Left lobe of liver (tissue), 2 donors: ENCODE measurements at places on chromosomes 5 and 9. TPM values are rescaled to one million over a fixed set of nuclear protein-coding genes. Genes with fewer than 3 reads are reported as not detected.

NOL6 gene
- total RNA-seq, result 15.3 TPM

DNA sequence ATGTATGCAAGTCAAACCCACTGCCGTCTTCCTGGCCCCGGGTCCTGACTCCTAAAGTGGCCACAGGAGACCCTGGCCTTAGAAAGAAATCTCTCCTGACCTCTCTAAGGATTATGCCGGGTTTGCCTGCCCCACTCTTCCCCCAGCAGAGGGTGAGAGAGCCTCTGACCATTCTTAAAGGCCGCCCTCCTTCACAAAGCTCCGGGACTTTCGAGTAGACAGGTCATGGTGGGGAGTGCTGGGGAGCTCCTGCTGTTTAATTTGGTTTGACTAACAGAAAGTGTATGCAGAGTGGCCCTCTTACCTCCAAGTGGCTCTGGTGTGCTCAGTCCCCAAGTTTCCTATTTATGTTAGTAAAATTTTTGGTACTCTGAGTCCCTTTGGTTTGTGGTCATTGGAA, 111.8 kb downstream of the LRRC70 start:
- no peak for DNase-seq

GABRA6 gene
- not detected for total RNA-seq

BARHL1 gene
- not detected for total RNA-seq

- DNase-seq, result no peak
These were observed 1025.4 kb upstream of the ACO1 start for GRCh38 chr9:31359071-31359470.

GRCh38 chr9:121744002-121744686, 92.7 kb downstream of the DAB2IP start:
- DNase-seq, result peak; percentile 78

PAX5 gene
- total RNA-seq, result 0.05 TPM

DNA sequence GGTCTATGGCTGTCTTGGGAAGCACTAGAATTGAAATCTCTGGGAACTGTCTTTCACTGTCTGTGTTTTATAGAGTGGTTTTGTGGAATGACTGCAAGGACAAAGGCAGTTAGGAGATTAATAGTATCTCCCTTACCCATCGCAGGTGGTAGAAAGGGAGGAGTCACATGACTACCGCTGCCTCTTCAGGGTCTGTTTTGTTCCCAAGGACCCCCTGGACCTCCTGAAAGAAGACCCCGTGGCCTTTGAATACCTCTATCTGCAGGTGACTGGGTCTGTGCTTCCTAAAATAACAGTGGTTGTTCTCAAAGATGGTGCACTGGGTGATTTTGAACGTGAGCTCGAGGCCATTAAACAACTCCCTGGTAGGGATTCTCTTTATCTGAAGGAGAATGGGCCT, 22.8 kb upstream of the TRMT10B start:
- no peak for DNase-seq

- peak; percentile 62 for DNase-seq
These were observed 297.3 kb downstream of the NR3C1 start for GRCh38 chr5:143106174-143106573.

- DNase-seq, result no peak
These were observed 364.1 kb downstream of the TMEM38B start for GRCh38 chr9:106058460-106058859.

PCDHGA7 gene
- 0.33 TPM for total RNA-seq

RNF224 gene
- not detected for total RNA-seq

- no peak for DNase-seq
These were observed 2.9 kb upstream of the ICE1 start for GRCh38 chr5:5419291-5420210.

OSMR gene
- 4.4 TPM for total RNA-seq

DNA sequence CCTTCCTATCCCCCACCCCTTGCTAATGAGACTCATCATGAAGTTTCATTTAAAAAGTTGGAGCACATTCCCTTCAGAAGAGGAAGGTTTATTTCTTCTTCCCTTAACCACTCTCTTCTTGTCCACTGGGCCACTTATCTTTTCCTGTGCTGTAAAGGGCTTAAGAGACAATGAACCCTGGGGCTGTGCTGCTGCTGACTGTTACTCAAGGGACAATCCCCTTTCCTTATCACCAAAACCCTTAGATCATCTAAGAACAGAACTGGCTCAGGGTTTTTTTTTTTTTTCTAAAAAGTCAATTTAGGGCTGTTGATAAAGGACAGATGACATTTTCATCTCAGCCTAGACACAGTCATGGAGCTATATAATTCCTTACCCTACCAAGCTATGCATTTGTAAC, 29.6 kb downstream of the CAPSL start:
- DNase-seq, result no peak

GRCh38 chr5:146111409-146111808, 6.0 kb upstream of the PLAC8L1 start:
- no peak for DNase-seq

GRCh38 chr5:118321081-118321480, 667.3 kb downstream of the DTWD2 start:
- DNase-seq, result no peak

- DNase-seq, result no peak
These were observed 25.1 kb upstream of the UBE2QL1 start for GRCh38 chr5:6423327-6424109.

DNA sequence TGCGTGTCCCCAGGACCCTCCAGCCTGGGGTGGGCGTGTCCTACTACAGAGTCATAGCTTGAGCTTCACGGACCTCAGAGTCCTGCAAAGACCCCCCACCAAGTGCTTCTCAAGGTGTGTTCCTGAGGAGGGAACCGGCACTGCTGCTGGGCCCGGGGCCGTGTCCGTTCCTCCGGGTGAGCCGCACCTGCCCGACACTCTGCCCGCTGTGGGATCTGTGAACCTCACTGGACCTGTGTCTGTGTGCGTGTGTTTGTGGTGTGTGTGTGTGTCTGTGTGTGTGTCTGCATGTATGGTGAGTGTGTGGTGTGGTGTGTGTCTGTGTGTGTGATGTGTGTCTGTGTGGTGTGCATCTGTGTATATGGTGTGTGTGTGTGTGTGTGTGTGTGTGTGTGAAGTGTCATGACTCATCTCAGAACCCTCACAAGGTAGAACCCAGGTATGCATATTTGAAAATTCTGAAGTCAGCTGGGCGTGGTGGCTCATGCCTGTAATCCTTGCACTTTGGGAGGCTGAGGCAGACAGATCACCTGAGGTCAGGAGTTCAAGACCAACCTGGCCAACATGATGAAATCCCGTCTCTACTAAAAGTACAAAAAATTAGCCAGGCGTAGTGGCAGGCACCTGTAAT, 40.9 kb upstream of the RXRA start:
- no peak for DNase-seq

DNA sequence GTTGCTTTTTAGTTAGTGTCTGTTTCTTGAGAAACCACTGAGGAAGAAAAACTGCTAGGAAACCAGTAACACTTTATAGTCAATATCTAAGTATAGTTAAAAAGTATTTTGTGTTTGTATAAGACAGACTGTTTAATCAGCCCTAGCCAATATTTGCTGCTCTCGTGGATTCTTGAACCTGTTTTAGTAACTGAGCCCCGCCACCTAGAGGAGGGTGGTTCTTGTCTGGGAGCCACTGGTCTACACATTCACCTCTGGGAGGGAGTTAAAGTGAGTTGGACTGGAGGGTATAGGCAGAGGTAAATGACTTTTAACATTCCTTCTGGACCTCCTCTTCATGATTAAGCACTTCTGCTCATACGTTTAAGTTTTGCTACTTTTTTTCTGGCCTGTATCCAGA, 117.2 kb downstream of the SPATA31D1 start:
- DNase-seq, result peak; percentile 62

GRCh38 chr5:115816226-115817081, at the start of gene CDO1:
CDO1 (minus strand) TSS chr5:115816659; CDS start chr5:115816397, 262 bp downstream.
- DNase-seq, result peak; percentile 90

- DNase-seq, result no peak
These were observed 10.9 kb downstream of the TMEM8B start for GRCh38 chr9:35839926-35840325.

DNA sequence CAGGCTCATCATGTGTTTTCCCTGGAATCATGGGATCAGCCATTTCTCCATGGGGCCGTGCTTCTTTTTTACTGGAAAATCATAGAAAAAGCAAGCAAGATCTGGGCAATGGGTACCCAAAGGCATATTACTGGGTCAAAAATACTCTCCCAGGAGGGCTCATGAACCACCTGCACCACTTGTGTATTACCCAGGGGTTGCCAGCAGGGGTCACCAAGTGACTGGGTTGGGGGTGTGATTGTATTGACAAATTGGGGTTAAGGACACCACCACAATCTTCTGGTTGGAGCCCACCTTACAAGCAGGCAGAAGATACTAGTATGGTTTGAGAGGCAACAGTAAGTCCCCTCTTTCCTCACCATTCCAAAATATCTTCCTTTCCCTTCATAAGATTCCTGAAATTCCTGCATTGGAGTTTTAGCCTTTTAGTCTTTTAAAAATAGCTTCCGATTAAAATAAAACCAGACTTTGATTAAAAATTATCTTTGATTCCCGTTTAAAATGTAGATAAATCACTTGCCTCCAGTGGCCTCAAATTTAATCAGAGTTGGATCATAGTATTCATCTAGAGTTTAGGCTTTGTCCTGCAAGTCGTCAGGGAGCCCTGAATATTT, 603.3 kb downstream of the KIF4B start:
- DNase-seq, result peak; percentile 59

ANKRD18B gene
- 0.40 TPM for total RNA-seq

- no peak for DNase-seq
These were observed 1026.3 kb downstream of the TAF11L14 start for GRCh38 chr5:18660511-18660910.

GRCh38 chr5:59548807-59549357, 344.6 kb downstream of the PDE4D start:
- no peak for DNase-seq

DNA sequence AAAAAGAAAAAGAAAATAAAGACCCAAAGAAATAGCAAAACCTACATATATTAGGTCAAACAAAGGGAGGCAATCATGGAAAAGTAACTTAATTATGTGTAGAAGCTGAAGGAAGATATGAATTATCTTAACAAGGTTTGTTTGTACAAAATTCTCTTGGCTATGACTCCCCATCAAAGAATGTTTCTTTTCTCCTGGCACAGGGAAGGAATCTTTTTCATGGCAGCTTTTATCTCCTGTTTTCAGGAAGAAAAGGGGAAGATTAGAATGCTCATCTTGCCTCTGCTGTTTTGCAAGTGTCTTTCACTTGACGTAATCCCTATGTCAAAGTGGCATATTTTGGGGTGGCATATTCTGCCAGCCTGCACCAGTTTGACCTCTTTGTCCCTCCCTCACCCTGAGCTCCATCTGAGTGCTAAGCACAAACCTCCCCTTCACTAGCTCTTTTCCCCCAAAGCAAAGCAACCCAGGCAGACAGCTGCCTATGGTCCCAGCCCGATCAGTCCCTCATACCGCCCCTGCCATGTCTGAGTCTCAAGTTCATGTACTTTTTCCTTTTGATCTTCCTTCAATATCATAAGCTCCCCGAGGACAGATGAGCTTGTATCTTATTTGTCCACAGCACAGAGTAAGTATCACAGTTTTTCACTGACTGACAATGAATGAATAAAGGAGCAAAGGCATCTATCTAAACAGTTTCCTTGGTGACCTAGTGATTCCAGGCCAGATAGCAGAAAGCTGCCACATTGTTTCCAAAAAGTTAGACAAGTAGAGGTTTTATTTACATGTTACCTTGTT, 242.8 kb upstream of the ANKRD55 start:
- no peak for DNase-seq

GRCh38 chr5:78253201-78253600, 41.3 kb downstream of the AP3B1 start:
- DNase-seq, result no peak

GBGT1 gene
- total RNA-seq, result 1.2 TPM

- no peak for DNase-seq
These were observed 21.7 kb upstream of the SPDL1 start for GRCh38 chr5:169561893-169562292.

PIP5K1B gene
- total RNA-seq, result 0.30 TPM

GRM6 gene
- not detected for total RNA-seq

- DNase-seq, result no peak
These were observed 76.3 kb downstream of the MRPS27 start for GRCh38 chr5:72243706-72244105.

RIMOC1 gene
- total RNA-seq, result 10.6 TPM

- no peak for DNase-seq
These were observed 7.7 kb downstream of the IL13 start for GRCh38 chr5:132665574-132666080.

GRCh38 chr5:181120306-181120705, 10.7 kb downstream of the OR2V1 start:
- no peak for DNase-seq

ACSL6 gene
- total RNA-seq, result 3.7 TPM

PAEP gene
- not detected for total RNA-seq

LCN1 gene
- total RNA-seq, result not detected

CNTLN gene
- total RNA-seq, result 8.5 TPM

RABGAP1 gene
- 13.9 TPM for total RNA-seq

DNA sequence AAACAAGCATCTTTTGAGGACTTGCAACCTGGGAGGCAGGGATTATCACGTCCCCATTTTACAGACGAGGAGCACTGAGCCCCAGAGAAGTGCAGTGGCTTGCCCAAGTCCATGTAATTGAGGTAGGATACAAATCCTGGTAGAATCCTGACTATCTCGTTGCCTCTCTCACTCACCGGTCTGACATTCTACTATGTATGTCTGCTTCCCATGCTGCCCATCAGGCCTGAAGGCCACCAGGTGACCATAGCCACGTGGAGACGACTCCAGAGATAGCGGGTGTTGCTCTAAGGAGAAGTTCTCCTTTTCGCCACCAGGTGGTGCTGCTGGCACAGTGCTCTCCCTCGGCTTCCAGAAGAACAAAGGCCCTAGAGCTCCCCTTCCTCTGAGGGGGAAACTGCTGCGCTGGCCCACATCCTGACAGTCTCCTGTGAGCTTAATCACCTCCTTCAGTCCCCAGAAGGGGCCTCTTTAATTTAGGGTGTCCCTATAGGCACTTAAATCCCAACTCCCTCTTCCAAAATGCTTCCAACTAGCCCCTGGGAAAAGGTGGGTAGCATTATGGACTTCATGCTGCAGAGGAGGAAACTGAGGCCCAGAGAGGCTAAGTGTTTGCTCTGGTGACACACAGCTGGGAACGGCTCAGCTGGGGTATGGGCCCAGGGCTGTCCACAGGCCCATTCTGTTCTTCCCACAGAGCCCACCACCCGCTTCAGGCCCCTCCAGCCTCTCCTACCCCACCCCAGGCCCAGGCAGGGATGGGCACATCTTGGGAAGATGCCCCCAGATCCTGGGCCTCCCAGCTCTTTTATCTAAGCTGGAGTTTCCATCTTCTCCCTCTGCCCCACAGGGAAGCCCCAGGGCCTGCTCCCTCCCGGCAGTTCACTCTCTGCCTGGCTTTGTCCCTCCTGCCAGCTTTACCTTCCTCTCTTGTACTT, 6.4 kb downstream of the SLC34A1 start:
- DNase-seq, result no peak
